ENCODE measurements at places on chromosomes 4 and X.

DNA sequence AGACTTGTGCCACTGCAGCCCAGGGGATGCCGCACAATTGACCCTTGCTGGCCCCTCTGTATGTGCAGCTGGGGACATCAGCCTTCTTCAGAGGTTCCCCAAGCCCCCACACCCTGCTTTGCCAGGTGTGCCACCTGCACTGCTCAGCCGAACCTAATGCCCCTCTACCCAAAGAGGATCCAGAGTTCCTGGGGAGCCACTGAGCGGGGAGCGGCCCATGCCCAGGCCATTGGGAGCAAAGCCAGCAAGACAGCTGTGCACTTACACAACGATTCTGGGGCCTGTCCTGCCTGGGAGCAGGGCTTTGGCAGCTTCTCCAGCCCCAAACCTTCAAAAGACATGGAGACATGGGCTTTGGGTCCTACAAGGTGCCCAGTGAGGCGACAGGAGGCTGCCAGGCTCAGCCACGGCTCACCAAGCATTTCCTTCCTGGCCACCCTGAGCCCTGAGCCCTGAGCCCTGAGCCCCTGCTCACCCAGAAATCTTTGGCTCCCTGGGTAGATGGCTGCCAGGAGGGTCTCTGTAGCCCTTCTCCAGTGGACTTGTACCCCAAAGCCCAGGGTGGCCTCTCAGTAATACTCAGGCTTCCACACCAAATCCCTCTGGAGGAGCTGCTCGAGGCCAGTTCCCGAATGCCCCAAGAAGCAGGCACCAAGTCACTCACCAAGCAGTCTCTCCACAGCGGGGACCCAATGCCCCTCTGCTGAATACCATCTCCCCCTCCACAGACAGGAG is 13.0 kb downstream of the PNMA6E start:
- no peak for DNase-seq

DNA sequence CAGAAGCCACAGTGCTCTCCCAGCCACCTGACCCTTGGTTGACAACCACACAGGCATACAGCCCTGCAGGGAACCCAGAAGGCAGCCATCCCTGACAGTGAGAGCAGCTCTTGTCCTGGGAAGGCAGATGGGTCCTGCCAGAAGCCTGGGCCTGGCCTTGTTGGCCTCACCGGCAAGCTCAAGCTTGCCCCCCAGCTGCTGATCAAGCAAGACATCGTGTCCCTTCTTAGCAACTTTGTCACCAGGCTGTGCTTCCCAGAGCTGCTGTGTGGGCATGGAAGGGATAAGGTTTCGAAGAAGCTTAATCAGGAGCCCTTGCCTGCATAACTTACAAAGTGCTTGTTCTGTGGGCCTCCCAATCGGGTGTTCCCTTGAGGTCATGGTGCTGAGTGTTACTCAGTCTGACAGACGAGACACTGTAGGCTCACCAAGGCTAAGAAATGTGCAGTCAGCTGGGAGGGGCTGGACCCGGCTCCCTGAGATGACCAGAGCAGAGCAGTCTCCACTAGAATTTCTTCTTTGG is 6.8 kb upstream of the ABLIM2 start:
- no peak for DNase-seq

GRCh38 chr4:88630756-88631155 is 38.5 kb downstream of the HERC3 start:
- DNase-seq: no peak

- DNase-seq: no peak
Measured at GRCh38 chr4:83993774-83994173, 457.9 kb downstream of the GPAT3 start.

Data from stimulated activated naive CD8-positive, alpha-beta T cell treated with anti-CD3 and anti-CD28 coated beads, Interleukin-15, amount 100 ng/mL, for 72 hours (primary cell).